HCEC 1CT (cell line): ENCODE measurements at places on chromosomes 12 and 14.
A peak's percentile ranks its signal among the peaks of the same experiment; 100 is the strongest.

DNA sequence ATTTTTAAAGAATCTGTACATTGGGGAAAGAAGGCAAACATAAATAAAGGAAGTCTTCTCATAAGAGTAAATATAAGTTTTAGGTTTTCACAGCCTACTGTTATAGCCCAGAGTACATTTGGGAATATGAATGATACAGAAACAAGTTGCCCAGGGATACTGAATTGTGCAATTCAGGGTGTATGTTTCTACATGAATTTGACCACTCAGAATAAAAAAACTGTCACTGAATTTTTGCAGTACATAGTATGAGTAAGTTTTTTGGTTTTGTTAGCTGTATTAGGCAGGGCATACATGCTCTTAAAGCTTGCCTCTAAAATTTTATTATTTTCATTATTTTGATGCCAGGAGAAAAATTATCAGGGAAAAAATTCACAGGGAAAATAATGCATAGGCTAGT lies 6.6 kb upstream of the PCNX4 start:
- peak; percentile 56 for DNase-seq

- no peak for DNase-seq
These were observed 161.9 kb upstream of the WSCD2 start for GRCh38 chr12:107967170-107967569.

- DNase-seq = peak; percentile 56
These were observed 110.5 kb downstream of the ASCL4 start for GRCh38 chr12:107884769-107885694.

GRCh38 chr12:22981711-22982110 lies 356.7 kb downstream of the ETNK1 start:
- DNase-seq = peak; percentile 34

GRCh38 chr12:16019136-16019535 lies 108.0 kb downstream of the DERA start:
- no peak for DNase-seq

DNA sequence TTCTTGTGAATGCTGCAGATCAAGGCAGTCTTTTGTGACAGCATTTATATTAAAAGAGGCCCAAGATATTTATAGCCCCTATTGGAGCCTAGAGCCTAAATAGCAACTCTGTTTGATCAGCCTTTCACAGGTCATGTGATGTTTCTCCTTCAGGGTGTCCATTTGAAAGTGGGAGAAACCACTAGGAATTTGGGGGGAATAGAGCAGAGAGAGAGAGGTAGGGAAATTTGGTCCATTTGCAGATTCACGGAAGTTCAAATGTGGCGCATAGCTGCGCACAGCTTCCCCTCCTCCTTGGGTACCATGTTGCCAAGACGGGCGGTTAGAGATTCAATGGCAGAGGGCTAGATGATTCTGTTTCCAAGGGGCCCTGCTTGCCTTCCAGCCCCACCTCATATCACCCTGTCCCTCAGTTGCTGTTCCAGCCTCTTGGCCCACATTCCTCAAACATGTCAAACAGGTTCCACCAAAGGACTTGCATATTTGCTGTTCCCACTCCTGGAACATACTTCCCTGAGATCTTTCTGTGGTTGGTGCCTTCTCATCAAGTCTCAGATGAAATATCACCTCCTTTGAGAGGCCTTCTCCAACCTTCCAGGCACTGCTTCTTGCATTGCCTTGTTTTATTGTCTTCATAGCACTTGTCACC lies 220.8 kb downstream of the CHST11 start:
- DNase-seq = no peak

DNA sequence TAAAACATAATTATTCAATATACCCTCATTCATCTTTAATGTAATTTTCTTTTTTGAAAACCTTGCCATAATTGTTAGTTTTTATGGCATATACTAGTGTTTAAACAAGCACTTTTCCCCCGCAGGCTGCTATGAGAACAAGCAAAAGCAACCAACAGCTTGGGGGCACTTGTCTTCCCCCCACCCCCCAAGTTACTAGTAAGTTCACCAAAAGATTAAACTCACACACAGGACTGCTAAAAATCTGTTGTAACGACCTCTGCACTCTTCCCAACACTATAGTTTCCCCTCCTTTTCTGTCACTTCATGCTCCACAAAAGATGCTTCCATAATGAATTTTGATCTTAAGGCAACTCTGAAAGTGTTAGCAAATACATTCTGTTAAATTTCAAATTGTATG lies 474.9 kb upstream of the SOX5 start:
- no peak for DNase-seq
